ENCODE measurements at places on chromosomes 1 and 21. TPM values are rescaled to one million over a fixed set of nuclear protein-coding genes. Genes with fewer than 3 reads are reported as not detected.

GRCh38 chr1:75126611-75127101 lies 7.5 kb upstream of the LHX8 start:
- no peaks in the 10 kb centered on the region for H3K4me1 ChIP-seq
- H3K27ac ChIP-seq = no peak overlapping the region
- H3K27me3 ChIP-seq = peaks cover 54% of the 10 kb centered on the region
- DNase-seq = peak; percentile 62
- no peaks in the 10 kb centered on the region for H3K36me3 ChIP-seq

GRCh38 chr1:233912909-233913308 lies 8.4 kb downstream of the SLC35F3 start:
- no peak overlapping the region for H3K27ac ChIP-seq
- no peaks in the 10 kb centered on the region for H3K4me1 ChIP-seq
- H3K4me3 ChIP-seq = no peak overlapping the region
- H3K27me3 ChIP-seq = no peaks in the 10 kb centered on the region
- no peak for DNase-seq

DNA sequence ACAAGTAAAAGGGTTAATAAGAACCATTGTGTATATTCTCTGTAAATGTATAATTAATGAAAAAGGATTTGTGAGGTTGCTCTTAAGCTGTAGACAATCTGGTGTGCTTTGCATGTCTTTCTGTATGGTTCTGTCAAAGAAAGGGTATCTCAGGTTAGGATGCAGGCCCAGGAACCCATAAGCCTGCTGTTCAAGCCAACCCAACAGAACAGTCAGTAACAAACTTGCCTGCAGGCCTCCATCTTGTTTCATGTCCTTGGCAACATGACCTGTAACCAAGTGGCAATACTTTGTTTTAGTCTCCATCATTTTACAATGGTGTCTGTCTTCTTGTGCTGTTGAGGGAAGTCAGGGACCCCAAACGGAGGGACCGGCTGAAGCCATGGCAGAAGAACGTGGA lies 29.2 kb downstream of the CBR1 start:
- no peak overlapping the region for H3K4me3 ChIP-seq
- no peak overlapping the region for H3K27ac ChIP-seq
- H3K36me3 ChIP-seq = no peaks in the 10 kb centered on the region
- DNase-seq = no peak
- H3K27me3 ChIP-seq = peaks cover 12% of the 10 kb centered on the region

DNA sequence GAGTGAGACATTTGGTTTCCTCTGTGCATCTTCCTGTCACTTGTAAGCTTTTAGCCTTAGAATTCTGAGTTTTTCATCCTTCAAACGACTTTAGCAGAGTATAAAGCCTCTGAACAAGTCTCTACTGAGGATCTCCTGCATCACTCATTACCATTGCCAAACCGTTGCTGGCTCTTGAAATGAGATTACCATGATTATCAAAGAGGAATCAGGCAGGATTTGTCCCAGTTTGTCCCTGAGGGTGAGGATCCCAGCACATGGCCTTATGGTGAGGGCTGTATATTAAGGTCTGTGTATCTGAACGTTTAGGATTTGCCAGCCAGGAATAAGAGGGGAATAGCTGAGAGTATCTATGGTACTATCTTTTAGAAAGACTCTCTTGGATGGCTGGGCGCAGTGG lies 169.5 kb upstream of the L1TD1 start:
- H3K36me3 ChIP-seq = no peaks in the 10 kb centered on the region
- H3K4me1 ChIP-seq = no peaks in the 10 kb centered on the region
- no peaks in the 10 kb centered on the region for H3K27me3 ChIP-seq
- no peak for DNase-seq
- H3K27ac ChIP-seq = no peak overlapping the region

DNA sequence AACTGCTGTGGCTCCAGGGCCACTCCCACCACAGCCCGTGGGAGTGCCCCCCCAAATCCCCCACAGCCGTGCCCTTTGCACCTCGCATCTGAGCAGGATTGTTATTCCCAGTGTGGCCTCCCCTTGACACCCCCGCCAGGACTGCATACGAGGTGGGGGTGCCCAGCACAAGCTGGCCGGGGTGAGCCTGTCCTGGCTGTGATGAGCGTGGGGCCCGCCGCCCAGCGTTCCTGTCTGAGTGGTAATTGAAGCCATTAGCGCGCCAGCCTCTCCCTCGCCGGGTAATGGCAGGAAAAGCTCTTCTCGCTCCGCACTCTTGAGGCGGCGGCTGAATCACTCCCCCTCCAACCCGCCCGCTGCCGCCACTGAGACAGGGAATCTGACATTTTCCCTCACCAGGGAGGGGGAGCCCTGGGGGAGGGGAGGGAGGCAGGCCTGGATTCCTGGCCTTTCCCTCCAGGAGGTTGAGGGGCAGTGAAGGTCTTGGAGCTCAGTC lies 27.7 kb downstream of the PTPRF start:
- H3K36me3 ChIP-seq = no peaks in the 10 kb centered on the region
- no peak for DNase-seq
- H3K4me1 ChIP-seq = no peaks in the 10 kb centered on the region
- H3K27me3 ChIP-seq = no peaks in the 10 kb centered on the region

DNA sequence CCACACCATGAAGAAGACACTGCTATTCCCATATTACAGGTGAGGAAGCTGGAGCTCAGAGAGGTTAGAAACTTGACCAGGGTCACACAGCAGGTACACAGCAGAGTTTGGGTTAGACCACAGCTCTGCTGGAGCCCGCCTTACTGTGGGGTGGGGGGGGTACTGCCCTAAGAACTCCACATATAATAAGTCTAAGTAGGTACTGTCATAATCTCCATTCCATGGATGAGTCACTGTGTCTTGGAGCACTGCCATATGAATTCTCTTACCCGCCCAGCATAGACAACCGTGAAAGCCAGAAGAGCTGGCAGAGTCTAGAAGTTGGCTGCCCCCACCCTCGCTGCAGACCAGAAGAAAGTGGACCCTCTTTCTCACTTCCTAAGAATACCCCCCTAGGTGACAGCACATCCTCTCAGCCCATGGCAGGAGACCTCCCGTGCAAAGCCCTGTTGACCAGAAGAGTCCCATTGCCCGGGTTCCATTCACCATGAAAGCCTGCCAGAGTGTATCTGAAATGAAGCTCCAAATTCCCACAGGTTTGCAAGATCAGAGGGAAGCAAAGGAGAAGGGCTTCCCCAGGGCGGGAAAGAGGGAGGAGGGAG lies 5.2 kb upstream of the PLA2G2D start:
- H3K27ac ChIP-seq = no peak overlapping the region
- peak; percentile 84 for DNase-seq
- H3K36me3 ChIP-seq = no peaks in the 10 kb centered on the region
- peaks cover 20% of the 10 kb centered on the region for H3K27me3 ChIP-seq
- no peak overlapping the region for H3K4me3 ChIP-seq

DNA sequence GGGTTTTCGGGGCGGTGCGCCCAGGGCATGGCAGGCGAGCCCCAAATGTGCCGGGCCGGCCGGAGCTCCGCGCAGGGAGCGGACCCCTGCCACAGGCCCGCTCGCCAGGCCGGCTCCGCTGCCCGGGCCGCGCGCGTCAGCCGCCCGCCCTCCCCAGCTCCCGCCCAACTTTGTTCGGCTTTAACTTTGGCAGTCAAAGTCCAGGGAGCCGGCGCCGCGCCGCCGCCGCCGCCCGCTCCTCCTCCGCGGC lies 488 bp downstream of the SLC35D1 start:
- peaks cover 22% of the 10 kb centered on the region for H3K36me3 ChIP-seq
- DNase-seq = peak; percentile 95
- peak overlapping the region; percentile 87 for H3K4me3 ChIP-seq
- peak overlapping the region; percentile 60 for H3K27ac ChIP-seq
- peaks cover 11% of the 10 kb centered on the region for H3K4me1 ChIP-seq

- no peaks in the 10 kb centered on the region for H3K27me3 ChIP-seq
- no peak overlapping the region for H3K27ac ChIP-seq
- DNase-seq = no peak
- H3K4me3 ChIP-seq = no peak overlapping the region
- no peaks in the 10 kb centered on the region for H3K4me1 ChIP-seq
- H3K36me3 ChIP-seq = no peaks in the 10 kb centered on the region
Observed at GRCh38 chr1:47792779-47793178, 204.4 kb downstream of the TRABD2B start.

DNA sequence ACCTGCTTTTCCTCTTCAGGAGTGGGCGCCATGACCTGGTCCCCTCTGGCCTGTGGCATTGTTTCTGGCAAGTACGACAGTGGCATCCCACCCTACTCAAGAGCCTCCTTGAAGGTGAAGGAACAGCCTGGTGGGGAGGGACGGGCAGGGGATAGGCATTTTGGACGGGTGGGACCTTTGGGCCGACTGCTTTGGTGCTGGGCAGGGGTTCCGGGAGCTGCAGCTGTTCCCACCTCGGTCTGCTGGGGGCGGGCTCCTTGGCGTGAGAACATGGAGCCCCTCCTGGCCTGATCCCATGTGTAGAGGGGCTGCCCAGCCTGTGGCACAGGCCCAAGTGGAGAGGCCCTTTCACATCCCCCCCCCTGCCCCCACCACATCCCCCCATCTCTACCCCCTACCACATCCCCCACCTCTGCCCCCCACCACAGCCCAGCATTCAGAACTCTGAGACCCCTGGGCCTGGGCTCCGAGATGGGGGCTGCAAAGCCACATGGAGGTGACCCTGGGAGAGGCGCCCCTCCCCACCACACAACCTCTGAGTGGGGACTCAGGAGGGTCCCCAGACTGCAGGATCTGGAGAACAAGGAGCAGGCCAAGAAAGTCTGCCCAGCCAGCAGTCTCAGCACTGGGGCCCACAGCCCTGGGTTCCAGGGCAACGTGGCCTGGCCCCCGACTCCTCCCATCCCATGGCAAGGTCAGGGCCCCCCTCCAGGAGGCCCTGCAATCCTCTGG lies 50.0 kb downstream of the KCNAB2 start:
- no peaks in the 10 kb centered on the region for H3K27me3 ChIP-seq
- no peaks in the 10 kb centered on the region for H3K36me3 ChIP-seq
- no peak for DNase-seq
- H3K4me1 ChIP-seq = no peaks in the 10 kb centered on the region
- H3K4me3 ChIP-seq = no peak overlapping the region

GRCh38 chr1:170252851-170253579 lies 107.3 kb downstream of the NTMT2 start:
- DNase-seq = no peak
- no peaks in the 10 kb centered on the region for H3K27me3 ChIP-seq
- H3K4me3 ChIP-seq = no peak overlapping the region
- H3K27ac ChIP-seq = no peak overlapping the region

- no peak for DNase-seq
- H3K4me3 ChIP-seq = no peak overlapping the region
- H3K36me3 ChIP-seq = peaks cover 51% of the 10 kb centered on the region
Observed at GRCh38 chr1:31315902-31316301, 19.1 kb downstream of the ZCCHC17 start.

DNA sequence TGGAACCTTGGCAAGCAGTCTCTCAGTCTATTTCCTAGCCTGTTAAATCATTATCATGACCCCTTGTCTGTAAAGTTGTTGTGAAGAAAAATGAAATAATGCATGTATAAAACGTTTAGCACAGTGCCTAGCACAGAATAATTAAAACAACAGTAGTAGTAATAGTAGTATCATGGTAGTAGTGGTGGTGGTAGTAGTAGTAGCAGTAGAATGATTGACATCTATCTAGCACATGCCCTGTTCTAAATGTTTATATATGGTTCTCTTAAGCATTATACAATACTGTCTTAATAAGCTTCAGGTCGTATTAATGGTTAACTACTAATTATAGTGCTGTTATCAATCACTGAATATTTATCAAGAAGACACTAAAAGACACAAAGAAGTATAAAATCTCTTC lies 46.7 kb downstream of the GPR3 start:
- DNase-seq = no peak
- no peak overlapping the region for H3K4me3 ChIP-seq
- peaks cover 2% of the 10 kb centered on the region for H3K36me3 ChIP-seq

DNA sequence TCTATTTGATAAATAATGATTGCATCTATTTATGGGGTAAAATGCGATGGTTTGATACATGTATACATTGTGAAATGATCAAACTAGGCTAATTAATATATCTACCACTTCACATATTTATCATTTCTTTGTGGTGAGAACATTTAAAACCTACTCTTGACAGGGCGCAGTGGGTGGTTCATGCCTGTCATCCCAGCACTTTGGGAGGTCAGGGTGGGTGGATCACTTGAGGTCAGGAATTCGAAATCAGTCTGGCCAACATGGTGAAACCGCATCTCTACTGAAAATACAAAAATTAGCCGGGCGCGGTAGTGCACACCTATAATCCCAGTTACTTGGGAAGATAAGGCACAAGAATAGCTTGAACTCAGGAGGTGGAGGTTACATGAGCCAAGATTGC lies 25.3 kb downstream of the PLEKHA6 start:
- H3K27ac ChIP-seq = no peak overlapping the region
- H3K36me3 ChIP-seq = no peaks in the 10 kb centered on the region
- no peak for DNase-seq
- no peak overlapping the region for H3K4me3 ChIP-seq
- H3K27me3 ChIP-seq = peaks cover 46% of the 10 kb centered on the region
- no peaks in the 10 kb centered on the region for H3K4me1 ChIP-seq

DNA sequence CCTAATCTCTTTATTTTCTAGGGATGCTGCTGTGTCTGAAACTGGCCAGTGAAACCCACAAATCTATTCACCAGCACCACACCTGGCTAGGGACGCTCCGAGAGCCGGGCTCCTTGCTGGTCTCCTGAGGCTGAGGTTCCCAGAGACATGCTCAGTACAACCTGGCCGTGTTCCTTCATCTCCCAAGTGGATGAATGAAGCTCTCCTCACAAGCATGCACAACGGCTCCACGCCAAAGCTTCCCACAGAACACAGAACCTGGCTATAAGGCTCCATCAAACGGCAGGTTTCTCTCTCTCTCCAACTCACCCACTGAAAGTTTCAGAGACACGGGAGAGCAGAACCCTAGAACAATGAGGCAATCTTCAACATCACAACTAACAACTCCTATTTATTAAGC lies 82.3 kb downstream of the TIAM1 start:
- H3K4me1 ChIP-seq = peaks cover 6% of the 10 kb centered on the region
- no peaks in the 10 kb centered on the region for H3K27me3 ChIP-seq
- no peak for DNase-seq
- H3K4me3 ChIP-seq = no peak overlapping the region

GRCh38 chr1:20660847-20661206 lies 342 bp downstream of the DDOST start:
- H3K27me3 ChIP-seq = no peaks in the 10 kb centered on the region
- peaks cover 14% of the 10 kb centered on the region for H3K4me1 ChIP-seq
- no peak for DNase-seq
- peaks cover 20% of the 10 kb centered on the region for H3K36me3 ChIP-seq
- H3K4me3 ChIP-seq = peak overlapping the region; percentile 98
- peak overlapping the region; percentile 78 for H3K27ac ChIP-seq

S100A12 gene
- total RNA-seq = not detected

CFHR4 gene
- total RNA-seq = not detected

ATAD3C gene
- under 0.01 TPM for total RNA-seq

SASS6 gene
- total RNA-seq = 2.5 TPM

HSD3B1 gene
- total RNA-seq = not detected

ELAPOR1 gene
- 0.36 TPM for total RNA-seq

DNASE2B gene
- total RNA-seq = not detected
